ENCODE measurements at places on chromosomes 5 and 9.

GRCh38 chr5:89262030-89262429, 379.0 kb upstream of the MEF2C start:
- no peak for DNase-seq

DNA sequence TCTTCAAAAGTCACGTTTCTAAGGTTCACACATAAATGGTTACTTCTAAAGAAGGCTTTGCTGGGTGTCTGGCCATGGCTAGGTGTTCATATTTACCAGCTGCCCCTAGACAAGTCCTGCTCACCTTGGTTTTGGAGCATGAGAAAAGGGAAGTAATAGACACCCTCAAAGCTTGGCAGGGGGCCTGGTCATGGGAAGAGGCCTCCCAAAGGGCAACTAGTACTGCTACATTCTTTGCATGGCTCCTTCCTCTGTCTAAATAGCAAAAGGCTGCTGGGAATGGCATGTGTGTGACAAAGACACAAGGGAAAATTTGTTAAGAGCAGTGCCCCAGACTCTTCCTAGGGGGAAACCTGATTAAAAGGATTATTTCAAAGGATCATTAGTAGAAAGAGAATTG, 93.4 kb downstream of the NRG2 start:
- no peak for DNase-seq

- DNase-seq = peak; percentile 18
Observed at GRCh38 chr5:110865400-110866094, 126.7 kb downstream of the SLC25A46 start.

- peak; percentile 7 for DNase-seq
Observed at GRCh38 chr5:116038817-116039216, 6.5 kb downstream of the ARL14EPL start.

DNA sequence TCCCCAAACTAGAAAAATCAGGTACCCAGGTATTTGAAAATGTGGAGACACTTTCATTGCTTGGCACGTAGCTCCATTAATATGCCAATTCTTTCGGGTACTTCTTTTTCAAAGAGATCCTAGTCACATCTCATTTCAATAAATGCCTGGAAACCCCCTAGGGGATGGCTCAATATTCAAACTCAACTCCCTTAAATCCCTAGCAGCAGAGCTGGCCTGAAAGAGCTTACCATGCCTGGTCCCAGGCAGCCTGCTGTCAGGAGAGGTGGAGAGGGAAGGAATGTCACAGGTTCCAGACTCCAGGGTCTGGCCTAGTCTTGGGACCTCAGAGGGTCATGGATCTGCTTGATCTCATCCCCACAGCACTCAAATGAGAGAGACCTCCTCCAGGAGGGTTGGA, 187.1 kb downstream of the SPOCK1 start:
- no peak for DNase-seq

- no peak for DNase-seq
Observed at GRCh38 chr9:21708856-21709255, 93.6 kb upstream of the MTAP start.

DNA sequence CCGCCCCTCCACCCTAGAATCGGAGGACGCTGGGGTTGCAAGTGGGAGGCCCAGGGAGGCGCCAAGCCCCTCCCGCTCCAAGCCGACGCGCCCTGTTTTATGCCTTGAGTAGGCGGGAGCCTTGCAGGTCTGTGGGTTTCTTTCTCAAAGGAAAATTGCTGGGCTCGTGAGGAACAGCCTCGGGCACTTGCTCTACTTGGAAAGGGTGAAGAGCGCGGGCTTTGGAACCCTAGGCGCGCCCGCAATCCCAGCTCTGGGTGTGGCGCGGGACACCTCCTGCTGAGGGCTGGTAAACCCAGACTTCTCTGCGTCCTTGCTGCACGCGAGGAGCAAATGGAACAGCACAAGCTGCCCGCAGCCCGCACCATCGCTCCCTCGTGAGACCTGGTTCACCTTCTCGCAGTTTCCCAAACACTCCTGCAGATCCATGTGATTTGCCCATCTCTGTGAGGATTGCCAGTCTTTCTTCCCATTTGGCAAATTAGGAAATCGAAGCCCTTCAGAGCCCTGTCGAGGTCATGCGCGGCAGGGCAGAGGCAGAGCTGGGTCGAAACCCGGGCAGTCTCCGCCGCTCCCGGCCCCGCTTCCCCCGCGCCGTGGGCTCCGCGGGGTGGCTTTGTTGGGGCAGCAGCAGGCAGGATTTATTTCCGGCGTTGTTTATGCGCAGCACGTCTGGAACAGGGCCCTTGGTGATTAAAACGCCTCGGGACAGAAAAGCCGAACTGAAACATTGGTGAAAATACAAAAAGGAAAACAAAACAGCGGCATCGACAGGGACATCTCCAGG, 98.4 kb upstream of the CPLX2 start:
- no peak for DNase-seq

- DNase-seq = no peak
Observed at GRCh38 chr5:32805971-32806638, 95.0 kb downstream of the NPR3 start.

- no peak for DNase-seq
Observed at GRCh38 chr5:149056616-149057165, 6.2 kb downstream of the SH3TC2 start.

GRCh38 chr5:59061377-59061776, 478.5 kb downstream of the RAB3C start:
- DNase-seq = no peak

DNA sequence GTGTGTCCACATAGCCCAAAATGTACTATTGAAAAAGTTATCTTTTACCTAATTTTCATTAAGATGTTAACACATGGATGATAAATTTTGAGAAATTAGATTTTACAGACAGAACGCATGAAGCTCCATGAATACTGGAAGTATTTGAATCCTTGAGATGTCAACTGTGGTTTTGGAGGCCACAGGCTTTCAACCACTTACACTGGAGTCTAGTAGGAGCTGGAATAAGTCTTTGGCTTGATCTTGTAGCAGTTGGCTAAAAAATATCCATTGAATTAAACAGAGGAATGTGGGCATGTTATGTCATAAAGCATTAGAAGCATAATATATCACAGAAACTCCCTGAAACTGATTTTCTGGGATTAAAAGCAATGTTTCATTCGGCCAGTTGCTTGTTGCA, 52.9 kb downstream of the CAMK4 start:
- no peak for DNase-seq

DNA sequence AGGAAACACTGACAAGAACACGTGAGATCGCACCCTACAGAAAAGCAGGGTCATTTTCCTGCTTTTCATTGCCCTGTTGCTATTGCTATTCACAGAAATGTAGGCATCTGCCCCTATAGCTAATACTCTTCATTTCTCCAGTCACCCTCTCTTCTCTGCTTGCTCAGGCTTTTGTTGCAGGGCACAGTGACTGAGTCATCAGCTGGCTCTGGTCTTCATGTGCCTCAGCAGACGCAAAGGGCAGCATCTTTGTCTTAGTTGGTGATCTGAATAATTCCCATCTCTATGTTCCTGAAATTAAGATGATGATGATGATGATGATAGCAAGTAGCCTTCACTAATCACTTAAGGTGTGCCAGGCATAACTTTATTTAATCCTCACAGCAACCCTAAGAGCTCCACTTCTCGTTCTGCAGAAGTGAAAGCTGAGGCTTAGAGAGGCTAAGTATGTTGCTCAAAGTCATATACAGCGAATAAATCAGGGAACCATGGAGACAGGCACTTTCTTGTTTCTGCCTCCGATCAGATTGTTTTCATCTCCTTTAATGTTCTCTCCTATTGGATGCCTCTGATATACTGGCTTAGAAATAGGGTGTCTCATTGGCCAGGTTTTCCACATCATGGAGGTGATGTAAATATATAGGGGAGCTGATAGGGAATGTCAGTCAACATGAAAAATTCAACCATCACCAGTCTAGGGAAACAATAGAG, 133.0 kb upstream of the STK32A start:
- no peak for DNase-seq

- DNase-seq = no peak
Observed at GRCh38 chr5:137195483-137195882, 303.6 kb downstream of the SPOCK1 start.

DNA sequence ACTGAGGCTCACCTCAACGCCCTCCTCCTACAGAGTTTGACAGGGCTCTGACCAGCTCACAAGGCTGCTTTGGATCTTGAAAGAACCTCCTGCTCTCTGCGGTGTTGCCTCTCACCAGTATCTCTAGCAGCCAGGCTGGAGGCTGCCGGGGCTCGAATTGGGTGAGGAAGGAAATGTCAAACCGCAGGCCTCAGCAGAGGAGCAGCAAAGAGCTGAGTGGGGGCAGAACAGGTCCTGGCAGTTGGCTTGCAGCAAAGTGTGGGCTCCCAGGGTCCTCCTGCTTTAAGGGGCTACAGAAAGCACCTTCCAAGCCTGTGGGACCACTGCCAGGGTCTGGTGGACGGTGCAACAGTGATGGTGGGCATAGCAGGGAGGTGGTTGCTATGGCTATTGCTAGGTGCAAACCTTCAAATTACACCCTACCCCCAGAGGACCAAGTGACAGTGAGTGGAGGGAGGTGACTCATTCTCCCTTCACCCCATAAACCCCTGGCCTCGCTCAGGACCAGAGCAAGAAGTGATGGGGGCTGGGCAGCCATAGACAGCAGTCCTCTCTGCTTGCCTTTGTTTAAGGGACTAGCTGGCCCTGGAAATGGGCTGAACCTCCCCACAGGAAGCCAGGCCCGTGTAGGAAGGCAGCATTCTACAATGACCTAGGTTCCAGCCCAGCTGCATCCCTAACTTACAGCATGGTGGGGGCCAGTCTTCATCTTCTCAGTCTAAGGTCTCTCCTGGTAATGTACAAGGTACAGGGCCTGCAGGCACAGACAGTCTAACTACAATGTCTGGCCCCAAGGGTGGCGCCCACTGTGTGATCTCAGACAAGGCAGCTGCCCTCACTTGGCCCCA, 18.7 kb downstream of the LCP2 start:
- peak; percentile 90 for DNase-seq

- DNase-seq = no peak
Observed at GRCh38 chr5:28750251-28750650, 1711.9 kb upstream of the CDH9 start.

DNA sequence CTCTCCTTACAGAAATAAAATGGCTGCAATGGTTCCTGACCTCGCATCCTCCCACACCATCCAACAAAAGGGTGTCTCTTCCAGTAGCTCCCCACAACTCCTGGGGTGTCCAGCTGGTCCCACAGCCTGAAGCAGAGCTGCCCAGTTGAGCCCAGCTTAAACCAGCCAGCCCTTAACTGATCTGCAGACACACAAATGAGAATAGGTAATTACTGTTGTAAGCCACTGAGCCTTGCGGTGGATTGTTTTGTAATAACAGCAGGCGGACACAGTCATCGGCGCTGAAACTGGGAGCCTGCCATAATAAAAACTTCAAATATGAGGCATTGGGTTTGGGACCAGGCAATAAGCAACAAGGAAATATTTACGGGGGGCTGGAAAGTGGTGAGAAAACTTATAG, 10.4 kb upstream of the ZBTB43 start:
- no peak for DNase-seq

DNA sequence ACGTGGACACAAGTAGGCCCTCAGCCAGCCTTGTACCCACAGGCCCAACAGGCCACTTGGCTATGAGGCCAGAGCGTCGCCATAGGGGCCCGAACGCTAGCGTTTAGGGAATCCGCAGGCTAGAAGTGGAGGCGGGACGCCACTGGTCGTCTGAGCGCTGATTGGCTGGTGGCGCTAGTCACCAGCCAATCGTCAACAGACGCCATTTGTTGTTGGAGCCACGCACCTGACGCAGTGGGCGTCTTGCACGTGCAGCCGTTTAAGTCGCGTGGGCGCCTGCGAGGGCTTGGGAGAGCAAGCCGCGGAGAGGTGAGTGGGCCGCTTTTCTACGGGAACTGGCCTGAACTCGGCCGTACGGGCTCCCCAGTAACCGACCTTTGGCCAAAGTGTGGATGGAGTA, at the start of gene DDX4:
DDX4 (plus strand) TSS at position 269 of the 400 bp plus-strand sequence. CDS start 903 bp downstream, outside the sequence.
- no peak for DNase-seq

DNA sequence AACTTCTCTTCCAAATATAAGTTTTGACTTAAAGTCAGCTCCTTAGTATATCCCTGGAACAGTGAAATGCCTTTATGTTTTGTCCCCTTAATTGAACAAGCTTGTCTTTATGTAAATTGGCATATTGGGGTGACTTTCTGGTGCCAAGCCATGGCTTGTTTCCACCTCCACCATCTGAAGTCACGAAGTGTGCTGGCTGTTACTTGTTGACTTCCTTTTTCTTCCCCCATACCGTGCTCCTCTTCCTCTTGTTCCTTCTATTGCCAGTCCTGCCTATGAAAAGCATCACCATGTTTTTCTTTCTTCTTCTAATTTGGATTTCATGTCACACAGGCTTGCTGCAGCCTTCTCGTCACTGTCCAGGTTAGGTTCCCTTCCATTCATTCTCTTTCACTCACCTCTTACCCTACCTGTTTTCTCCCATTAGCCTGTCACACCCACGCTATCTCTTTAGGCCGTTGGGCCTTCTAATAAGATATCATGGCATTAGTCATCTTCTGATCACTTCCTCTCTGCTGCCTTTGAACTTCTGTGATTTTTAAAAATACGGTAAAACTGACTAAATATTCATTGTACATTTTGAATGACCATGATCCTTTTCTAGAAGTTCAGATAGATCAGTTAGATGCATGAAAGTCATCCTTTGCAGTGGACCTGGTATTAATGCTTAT, 48.1 kb downstream of the IQGAP2 start:
- no peak for DNase-seq

DNA sequence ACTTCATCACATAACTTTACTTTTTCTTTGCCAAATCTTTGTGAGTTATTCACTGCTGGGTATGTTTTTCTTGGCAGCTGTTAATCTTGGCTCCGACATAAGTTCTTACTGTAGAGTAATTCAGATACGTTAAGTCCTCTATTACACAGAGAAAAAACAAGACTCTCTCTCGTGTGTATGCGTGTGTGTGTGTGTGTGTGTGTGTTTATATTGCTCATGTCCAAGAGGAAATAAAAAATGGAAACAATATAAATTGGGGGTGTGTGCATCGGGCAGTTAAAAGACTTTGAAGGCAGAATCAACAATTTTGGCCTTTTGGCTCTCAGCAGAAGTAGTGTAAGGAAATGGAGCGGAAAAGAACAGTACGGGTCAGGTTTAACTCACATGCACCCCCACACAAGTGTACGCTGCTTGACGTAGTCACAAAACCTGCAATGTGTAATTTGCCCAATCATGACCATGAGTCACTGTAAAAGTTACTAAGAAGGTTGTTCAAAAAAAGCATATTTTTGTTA, 67.2 kb upstream of the IFNE start:
- DNase-seq = no peak

GRCh38 chr9:128143525-128144238, 5.6 kb upstream of the LCN2 start:
- DNase-seq = no peak

DNA sequence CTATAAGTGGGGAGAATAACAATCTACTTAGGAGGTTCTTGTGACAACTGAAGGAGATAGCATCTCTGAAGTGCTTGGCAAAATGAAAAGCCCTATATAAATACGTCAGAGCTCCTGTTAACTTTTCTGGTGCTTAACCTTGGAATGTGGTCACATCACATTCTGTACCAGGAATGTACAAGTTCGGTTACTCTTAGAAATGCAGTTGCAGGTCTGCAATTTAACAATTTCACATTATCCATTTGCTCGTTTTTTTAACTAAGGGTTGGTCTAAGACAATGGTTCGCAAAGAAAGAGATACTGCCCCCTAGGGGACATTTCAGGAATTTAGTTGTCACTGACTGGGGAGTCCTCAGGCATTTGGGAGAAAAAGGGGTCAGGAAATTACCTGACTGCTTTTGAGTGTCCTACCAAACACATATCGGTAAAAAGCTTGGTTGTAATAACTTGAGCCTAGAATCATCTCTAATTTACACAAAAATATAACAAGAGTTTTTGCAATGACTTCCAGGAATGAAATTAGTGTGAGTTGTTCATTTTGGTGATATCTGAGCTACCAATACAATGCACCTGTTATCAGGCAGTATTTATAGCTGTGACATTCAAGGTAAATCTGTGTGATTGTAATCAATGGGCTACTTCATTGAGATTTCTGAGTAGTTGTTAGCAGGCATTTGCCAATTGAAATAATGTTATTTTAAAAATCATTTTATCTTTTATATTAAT, 5.4 kb upstream of the HBEGF start:
- DNase-seq = peak; percentile 62
